AG04449 (cell line): ENCODE measurements at places on chromosomes 4 and X.

GRCh38 chr4:178856139-178856800 lies 1414.0 kb upstream of the AGA start:
- no peak for DNase-seq

DNA sequence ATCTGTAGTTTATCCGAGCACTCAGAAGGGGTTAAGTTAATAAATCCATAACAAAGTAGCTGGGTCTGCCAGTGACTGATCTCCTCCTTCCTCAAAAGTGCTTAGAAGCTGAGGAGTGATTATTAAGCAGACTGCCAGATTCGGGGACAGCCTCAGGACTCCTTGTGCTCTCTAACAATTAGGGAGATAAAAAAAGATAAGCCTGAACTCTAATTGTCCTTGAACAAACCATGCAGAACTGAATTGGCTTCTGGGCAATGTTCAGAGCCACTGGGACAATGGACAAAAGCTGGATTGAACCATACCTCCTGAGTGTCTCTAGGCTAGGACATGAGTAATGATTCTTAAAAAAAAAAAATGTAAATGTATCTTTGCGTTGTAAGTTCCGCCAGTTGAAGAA lies 22.7 kb upstream of the GRPR start:
- no peak for DNase-seq

DNA sequence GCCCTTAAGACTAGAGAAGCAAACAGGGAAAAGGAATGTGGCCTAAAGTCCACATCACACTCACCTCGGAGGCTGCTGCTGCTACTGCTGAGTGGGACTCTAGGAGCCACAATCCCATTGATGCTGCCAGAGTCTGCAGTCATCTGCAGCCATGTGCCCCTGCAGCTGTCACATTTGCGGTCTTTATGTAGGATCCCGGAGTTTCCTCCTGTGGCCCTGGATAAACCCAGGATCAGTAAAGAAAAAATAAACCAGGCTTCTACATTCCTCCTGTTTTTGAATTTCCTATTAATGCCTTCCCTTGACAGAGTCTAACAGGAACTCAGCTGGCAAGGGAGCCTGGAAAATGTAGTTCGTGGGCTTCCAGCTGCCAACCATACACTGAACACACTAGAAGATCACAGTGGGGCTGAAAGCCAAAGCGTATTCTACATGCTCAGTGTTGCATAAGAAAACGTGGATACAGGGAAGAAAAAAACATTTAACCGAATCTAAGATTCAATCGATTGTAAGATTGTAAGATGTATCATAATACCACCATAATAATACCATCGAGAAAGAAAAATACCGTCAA lies 10.3 kb upstream of the PHEX start:
- no peak for DNase-seq

- DNase-seq: peak; percentile 7
Observed at GRCh38 chr4:78962597-78963115, 23.4 kb upstream of the PAQR3 start.

DNA sequence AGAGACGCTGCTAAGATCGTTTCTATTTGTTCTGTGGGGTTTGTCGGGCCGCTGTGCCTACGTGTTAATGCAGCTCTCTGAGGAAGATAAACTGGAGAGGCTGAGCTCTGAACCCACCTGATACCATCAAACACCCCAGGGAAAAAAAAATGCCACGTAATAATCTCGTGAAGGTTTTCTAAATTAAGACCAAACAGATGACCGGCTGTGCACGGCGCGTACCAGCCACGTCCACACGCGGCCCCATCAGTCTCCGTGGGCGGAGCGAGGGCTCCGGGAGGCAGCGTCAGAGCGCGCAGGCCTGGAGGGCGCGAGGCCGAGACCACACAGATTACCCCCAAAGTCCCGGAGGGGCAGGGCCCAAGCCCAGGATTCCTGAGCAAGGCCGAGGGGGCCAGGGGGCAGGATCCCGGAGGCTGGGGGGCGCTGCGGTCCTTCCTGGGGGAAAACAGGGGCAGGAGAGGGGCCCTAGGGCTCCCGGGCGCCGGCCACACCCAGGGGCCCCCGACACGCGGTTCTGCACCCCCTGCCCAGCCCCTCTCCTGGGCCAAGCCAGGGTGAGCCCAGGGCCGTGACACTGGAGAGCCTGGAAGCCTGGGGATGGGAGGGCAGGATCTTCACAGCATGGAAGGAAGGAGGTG lies 91.9 kb downstream of the FAM53A start:
- no peak for DNase-seq

DNA sequence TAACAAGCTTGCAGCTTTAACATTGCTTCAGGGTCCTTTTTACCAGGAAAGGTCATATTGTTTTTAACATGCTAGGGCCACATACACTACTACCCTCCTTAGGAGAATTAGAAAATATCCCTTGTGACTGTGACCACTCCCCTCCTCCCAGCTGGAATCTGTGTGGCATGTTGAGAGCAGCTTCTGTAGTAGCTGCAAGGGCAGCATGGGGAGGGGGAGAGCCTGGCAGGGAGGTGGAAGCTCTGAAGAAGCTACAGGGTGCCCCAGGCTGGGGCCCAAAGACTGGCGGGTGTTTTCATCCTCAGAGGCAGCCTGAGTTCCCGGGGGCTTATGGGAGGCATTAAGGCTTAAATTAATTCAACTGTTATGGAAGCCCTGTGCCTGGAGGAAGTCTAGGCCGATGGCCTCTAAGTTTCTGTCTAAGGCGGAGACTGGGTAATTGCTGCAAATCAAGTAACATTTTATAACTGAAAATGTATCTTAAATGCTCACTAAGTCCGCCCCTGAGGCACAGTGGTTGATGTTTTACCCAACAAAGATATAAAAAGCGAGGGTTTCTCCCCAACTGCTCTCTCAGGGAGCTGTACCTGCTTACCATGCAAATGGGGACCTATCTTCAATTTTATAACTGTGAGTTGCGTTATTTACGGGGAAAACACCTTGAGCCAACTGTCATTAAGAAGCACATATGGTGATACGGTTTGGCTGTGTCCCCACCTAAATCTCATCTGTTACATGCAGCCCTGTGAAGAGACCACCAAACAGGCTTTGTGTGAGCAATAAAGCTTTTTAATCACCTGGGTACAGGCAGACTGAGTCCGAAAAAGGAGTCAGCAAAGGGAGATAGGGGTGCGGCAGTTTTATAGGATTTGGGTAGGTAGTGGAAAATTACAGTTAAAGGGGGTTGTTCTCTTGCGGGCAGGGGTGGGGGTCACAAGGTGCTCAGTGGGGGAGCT lies 37.4 kb upstream of the STS start:
- DNase-seq: no peak

DNA sequence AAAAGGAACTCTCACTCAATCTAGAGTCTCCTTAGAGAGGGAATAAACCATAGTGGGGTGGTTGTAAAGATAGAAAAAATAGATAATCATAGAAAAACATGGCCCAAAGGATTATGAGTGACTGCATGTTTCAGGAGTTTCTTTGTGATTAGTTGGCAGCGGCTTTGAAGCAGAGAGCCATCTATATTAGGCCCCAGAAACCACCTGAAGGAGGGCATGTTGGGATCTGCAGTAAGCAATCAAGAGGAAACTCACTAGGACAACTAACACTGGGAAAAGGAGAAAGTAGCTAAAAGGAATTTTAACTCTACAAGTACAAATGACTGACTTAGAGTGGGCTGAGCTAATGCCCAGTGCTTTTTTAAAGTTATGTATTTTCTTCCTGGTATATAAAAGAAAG lies 269.2 kb upstream of the NRK start:
- DNase-seq: no peak

DNA sequence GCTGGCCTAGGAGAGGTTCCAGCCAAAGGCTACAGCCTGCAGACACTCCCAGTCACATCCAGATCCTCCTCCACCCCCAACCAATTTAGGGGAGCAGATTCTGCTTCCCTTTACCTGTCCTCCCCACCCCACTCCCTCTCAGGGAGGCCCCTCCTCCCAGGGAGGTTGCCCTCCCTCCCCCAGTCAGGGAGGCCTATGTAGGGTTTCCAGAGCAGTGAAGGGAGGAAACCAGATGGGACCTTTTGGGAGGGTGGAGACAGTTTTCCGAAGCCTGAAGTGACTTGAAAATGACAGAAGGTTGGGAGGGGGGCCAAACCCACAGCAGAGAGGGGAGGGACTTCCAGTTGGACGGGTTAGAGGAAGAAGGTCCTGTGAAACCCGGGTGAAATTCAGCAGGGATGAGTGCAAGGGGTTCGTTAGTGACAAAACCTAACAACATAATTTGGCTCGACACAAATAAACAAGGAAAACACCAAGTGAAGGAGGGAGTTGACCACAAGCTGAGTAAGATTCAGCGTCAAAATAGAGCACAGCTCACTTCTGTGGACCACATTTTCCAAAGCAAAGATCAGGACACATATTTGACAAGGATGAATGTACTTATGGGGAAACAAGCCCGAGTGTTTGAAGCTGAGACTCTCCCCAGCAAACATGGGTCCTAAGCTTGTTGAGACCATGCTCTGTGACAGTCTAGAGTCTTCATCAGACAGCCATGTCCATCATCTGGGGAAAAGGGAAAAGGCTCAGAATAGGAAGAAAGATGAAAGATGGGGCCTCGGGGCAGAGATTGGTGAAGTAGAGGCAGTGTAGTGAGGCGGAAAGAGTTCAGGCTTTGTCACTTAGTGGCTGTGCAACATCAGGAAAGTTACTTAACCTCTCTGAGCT lies 46.4 kb downstream of the PRPS1 start:
- no peak for DNase-seq

DNA sequence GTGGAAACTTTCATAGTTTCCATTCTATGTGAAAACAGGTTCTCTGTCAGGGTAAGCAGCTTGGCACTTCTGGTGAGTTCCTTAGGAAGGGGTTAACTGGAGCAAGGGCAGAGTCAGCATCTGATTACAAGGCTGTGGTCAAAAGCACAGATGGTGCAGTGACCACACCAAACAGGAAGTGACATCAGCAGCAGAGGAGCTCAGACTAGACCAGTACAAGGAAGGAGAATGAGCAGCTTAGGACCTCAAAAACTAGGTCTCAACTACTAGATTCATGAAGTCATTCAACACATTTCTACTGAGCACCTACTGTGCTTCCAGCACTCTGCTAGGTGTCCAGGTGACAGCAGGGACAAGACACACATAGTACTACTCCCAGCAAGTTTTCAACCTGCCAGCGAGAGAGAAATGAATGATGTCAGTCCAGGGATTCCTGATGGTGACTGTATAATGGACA lies 130.2 kb downstream of the AMELX start:
- DNase-seq: no peak

- no peak for DNase-seq
Observed at GRCh38 chrX:118727686-118728339, 407 bp downstream of the IL13RA1 start.

- DNase-seq: no peak
Observed at GRCh38 chr4:176448761-176449160, 129.0 kb downstream of the SPCS3 start.

GRCh38 chr4:27081675-27082586 lies 221.3 kb downstream of the STIM2 start:
- no peak for DNase-seq

DNA sequence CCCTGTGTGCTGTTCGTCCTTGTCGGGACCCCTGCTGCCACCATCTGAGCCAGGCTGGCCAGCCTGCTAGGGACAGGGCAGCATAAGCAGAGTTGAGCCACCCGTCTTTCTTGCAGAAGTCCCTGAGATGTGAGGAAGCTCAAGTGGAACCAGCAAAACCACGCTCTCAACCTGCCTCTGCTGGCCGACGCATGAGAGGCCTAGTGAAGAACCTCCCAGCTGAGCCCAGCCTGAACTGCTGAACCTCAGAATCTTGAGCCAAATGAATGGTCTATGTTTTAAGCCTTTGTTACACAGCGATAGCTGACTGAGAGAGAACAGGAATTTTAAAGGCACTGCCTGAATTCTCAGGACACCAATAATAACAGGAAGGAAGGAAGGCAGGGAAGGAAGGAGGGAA lies 98.9 kb upstream of the ADRA2C start:
- DNase-seq: no peak

- no peak for DNase-seq
Observed at GRCh38 chr4:87052615-87053014, 117.8 kb downstream of the AFF1 start.

- DNase-seq: no peak
Observed at GRCh38 chr4:23455456-23456158, 434.2 kb downstream of the PPARGC1A start.

- no peak for DNase-seq
Observed at GRCh38 chr4:143202824-143203223, 18.1 kb downstream of the USP38 start.

DNA sequence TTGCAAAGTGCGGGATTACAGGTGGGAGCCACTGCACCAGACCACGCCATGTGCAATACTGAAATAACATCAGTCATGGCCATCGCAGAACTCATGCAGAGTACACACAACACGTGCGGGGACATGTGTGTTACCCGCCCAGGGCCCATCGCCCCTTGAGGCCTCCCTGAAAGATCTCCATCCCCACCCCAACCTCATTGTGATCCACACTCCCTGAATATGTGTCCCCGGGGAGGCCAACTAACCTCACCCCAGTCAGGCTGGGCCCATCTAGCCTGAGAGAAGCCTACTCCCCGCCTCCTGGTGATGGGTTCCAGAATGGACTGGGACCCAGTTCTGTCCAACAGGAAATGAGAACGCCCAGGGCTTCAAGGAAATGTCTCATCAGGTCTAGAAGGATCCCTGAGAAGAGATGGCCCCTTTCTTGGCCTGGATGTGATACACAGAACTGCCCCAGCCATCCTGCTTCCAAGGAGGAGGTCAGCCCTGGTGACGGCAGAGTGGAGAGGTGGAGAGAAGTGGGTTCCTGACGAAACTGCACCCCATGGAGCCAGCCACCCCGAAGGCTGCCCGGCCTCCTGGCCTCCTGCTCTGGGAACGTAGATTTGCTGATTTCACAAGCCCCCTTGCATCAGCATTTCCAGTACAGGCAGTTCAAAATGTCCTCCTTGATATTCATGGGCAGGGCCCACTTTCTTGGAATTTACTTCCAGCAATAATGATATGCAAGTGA lies 22.5 kb upstream of the CLDN24 start:
- DNase-seq: no peak

- DNase-seq: no peak
Observed at GRCh38 chrX:153878345-153878744, 7.6 kb downstream of the L1CAM start.

DNA sequence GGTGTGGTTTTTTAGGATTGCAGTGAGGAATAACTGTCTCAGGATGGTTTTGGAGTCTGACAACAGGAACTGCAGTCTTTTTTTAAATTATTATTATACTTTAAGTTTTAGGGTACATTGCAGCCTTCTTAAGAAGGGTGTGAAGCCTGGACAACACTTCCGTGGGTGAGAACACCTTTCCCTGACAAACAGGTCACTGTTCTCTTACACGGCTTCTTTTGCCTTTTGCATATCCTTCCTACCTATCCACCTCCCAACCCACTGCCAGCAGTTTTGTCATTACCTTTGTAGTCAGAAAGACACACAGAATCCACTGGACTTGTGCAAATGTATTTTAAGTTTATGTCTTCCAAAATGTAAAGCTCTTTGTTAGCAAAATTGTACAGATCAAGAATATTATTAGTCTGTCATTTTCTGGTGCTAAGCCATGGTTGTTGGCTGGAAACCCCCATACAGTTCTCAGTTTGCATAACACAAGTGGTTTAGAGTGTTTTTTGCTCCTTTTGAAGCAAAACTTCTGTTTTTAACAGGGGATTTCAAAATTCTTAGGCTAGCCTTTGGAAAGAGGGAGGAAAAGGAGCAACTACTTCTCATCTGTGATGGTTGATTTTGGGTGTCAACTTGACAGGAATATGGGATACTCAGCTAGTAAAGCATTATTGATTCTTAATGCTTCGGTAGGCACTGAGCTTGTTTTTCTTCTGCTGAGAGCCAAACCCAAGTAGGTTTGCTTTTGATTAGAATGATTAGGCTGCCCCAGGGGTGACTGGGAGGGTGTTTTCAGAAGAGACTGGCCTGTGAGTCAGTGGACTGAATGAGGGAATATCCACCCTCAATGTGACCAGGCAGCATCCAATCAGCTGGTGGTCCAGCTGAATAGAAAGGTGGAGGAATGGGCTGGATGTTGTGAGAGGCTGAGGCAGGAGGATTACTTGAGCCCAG lies 29.4 kb upstream of the KLHL2 start:
- no peak for DNase-seq
